ENCODE measurements at places on chromosomes 16 and 17.

DNA sequence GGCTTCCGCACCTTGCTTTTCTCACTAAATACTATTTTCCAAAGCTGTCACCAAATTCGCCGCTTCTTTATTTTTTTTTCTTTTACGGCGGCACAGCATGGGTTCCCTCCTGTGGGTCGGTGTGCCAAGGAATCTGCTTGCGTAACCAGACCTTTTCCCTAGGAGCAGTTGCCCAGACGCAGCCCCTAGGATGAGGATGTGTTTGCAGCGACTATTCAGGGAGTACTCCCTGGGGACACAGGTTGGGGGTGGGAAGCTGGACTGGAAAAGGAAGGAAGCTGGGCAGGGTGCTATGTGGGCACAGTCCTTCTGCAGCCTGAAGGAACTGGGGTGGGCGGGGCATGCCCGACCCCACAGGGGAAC, 49.0 kb upstream of the ZCCHC14 start:
- DNase-seq = no peak

- DNase-seq = no peak
Measured at GRCh38 chr16:79599837-79600637, 500 bp downstream of the MAF start.

GRCh38 chr17:40020146-40020545, 4.9 kb downstream of the CSF3 start:
- no peak for DNase-seq

GRCh38 chr16:80300876-80301275, 239.9 kb upstream of the DYNLRB2 start:
- no peak for DNase-seq

DNA sequence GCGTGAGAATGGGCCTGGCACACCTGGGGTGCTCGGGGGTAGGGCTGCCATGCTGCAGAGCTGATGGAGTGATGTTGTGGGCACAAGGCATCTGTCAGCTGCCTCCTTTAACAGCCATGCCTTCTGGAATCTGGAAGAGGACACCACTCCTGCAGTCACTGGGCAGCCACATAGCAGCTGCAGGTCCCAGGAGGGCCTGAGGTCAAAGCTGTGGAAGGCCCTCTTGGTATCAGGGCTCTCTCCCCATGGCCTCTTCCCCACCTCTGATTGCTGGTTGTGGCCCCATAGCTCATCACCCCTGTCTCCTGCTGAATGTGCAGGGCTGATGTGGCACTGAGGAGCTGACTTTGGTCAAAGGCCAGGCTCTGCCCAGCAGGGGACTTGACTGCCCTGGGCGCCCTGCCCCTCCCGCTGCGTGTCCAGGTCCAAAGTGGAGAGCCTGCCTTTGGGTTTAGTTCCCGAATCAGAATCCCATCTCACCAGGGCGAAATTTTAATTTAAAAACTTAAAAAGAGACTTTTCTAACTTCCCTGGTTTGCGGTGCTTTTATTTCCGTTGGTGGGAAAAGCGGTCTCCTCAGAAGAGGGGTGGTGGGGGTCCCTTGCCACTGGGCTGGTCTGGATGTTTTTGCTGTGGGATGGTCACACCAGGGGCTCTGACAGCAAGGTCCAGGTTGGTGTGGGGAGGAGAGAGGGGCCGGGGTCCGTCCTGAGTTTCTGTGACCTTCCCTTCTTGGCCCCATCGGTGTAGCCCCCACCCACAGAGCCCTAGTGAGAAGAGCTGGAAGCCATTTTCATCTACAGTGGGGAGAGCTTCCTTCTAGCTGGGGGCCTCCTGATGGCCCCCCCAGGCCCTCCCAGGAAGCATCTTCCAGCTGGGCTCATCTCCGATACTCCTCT, 5.9 kb downstream of the UBALD2 start:
- no peak for DNase-seq

- no peak for DNase-seq
Measured at GRCh38 chr16:62225675-62226074, 189.4 kb upstream of the CDH8 start.
